Bronchial epithelial cell (primary cell): ENCODE measurements at places on chromosomes 12 and 14.
A peak's percentile ranks its signal among the peaks of the same experiment; 100 is the strongest.

DNA sequence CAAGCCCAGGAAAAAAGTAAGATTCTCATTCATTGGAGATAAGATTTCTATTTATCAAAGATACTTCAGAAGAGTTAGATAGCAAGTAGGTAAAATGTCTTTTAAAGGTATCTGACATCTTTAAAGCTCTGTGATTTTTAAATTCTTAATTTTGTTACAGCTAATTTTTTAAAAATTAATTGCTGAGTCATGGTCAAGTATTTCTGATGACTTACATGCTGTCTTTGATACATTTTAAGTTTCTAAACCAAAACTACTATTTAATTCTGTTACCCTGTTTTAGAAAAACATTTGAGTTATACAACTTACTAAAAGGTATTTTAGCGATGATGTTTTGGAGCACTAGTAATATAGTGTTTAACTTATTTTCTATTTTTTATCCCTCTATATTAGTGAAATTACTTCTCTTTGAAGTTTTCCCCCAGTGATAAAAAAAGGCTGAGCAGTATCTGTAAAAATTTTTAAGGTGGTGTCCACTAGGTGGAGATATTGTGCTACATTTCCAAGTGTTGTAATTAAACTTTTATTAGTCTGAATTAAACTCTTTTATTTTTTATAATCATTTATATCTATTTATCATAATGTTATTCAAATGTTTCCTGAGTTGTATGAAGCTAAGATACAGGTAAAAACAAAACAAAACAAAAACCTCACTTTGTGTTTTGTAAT, 11.5 kb downstream of the ALG10 start:
- peak; percentile 35 for DNase-seq

GRCh38 chr12:34302131-34302885, 280.0 kb downstream of the ALG10 start:
- no peak for DNase-seq

DNA sequence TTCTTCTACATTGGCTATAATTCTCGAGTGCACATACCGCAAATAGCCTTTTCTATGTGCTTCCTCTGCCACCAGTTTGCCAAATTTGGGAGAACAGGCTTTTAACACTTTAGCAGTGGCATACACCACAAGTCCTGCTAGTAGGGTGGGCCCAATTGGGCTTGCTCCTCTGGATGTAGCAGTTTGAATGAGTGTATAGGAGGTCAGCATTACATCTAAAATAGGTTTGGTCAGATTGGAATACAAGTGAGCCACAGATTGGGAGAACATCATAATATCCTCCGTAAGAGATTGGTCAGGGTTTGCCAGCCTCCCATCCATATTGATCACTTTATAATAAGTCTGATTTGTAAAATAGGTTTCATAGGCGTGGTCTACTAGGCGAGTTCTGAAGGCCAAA, 902 bp downstream of the ABCD2 start:
- DNase-seq: no peak

- DNase-seq: no peak
These were observed 26.8 kb downstream of the IFT43 start for GRCh38 chr14:76012354-76012753.

DNA sequence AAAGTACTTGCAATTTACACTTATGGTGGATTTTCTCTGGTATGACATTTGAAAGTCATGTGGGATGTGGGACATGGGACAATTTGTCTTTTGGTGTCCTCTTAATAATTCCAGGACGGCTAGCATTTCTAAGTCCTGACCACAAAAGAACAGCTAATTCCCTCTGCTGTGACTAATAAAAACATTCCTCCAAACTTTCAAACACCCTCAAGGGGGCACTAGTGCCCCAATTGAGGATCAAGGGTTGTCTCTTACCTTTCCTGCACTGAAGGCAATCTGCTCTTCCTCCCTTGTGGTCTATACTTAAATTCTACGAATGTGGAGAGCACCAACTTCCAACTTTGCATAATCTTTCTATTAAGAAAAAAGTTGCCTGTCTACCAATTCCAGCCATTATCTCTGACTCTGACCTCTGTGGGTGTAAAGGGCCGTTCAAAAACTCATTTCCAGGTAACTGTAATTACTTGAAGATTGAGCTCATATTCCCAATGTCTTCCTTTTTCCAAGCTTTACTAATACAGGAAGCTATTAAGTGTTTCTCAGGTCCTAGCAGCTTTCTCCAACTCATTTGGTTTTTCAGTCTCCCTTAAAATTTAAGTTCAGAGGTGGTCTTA, 210.2 kb downstream of the PTPRO start:
- peak; percentile 70 for DNase-seq

DNA sequence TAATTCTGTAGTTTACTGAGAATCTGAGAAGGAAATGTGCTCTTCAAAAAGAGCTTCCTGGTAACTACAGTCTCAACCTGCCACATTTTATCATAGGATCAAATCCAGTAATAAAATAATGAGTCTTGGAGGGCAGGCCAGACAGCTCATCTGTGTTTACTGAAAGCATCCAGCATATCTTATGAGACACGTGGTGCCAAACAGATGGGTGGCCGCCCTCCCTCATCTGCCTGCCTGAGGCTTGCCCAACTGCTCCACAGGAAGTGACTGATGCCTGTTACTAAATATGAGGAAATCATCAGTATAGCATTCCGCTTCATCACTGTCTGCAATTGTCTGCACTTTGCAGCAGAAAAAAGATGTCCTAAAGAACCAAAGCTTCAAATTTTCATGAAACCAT, 13.5 kb downstream of the DHRS7 start:
- DNase-seq: peak; percentile 94

- no peak for DNase-seq
These were observed 20.3 kb upstream of the EMP1 start for GRCh38 chr12:13176256-13176655.

DNA sequence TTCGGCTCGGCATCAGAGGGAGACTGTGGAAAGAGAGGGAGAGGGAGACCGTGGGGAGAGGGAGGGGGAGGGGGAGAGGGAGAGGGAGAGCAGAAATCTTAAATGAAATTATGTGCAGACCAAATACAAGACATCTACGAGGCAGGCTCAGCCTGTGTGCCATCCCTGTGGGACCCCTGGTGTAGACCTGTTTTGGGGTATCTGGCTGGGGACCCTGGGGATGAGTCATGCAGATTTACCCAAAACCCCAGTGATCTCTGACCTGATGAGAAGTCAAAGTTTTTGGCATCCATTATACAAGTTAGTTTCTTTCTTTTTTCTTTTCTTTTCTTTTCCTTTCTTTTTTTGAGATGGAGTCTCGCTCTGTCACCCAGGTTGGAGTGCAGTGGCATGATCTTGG, 44.4 kb downstream of the ADGRD1 start:
- no peak for DNase-seq
